ENCODE measurements at places on chromosomes 4 and X. TPM values are rescaled to one million over a fixed set of nuclear protein-coding genes. Genes with fewer than 3 reads are reported as not detected.

GRCh38 chrX:115459883-115460880 lies 100.8 kb upstream of the PLS3 start:
- peak; percentile 7 for DNase-seq

- DNase-seq = peak; percentile 29
Observed at GRCh38 chr4:6493658-6494304, 21.4 kb upstream of the PPP2R2C start.

USP46 gene
- total RNA-seq = 23.3 TPM

- no peak for DNase-seq
Observed at GRCh38 chr4:15027921-15028435, 25.7 kb downstream of the CPEB2 start.

Data from HFFc6 (cell line).